PC-9 (cell line): ENCODE measurements at places on chromosomes 6 and 20.

DNA sequence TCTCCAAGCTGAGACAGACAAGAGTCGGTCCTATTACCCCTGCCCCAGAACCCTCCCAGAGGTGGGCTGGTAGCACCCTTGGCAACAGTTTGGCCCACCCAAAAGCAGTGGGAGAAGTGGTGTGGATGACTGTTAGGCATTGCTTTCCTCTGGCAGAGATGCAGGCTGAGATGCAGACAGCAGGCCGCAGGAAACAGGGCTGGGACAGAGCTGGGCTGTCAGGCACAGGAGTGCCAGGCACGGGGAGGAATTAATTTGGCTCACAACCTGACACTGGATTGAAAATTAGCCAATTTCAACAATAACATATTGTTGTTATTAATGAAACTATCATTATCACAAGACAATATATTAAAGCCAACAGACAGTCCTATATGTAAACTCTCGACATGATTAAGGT is 15.7 kb upstream of the SIRT5 start:
- no peak for DNase-seq

DNA sequence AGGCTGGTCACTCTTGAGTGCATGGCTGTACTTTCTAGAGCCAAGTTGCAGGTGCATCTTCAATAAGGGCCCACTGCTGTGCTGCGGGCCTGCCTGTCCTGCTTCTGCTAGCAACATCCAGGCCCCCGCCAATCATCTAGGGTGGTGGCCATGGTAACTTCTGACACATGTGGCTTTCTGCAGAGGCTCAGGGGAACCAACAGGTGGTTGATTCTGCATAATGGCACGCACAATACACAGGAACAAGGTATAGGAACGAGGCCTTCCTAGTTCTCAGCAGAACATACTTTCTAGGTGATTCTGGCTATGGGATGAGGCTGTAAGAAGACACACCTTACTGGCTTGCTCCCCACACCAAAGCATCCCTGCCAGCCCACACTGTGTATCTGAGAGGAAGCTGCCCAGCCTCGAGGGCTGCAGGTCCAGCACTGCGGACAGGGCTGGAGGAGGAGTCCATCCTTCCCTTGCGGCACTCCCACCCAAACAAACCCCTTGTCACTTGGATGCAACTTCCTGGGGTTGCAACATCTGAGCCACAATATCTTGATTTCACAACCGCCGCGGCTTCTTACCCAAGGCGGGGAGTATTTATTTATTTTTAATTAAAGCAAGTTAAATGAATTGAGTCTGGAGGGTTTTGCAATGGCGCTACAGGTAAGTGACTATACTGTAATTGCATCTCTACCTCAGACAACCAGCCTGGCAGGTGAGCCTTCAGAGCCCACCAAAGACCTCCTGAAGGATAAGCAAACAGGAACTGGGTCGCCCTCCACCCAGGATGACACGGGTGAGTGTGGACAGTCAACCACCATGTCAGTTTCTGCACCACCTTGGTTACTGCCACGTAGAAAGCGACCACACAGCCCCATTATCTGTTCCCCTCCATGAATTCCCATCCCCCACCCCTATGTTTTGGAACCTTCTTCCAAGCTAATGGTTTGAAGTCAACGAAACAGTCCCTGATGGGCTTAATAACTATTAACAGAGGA is 49.6 kb downstream of the SULF2 start:
- DNase-seq = no peak

DNA sequence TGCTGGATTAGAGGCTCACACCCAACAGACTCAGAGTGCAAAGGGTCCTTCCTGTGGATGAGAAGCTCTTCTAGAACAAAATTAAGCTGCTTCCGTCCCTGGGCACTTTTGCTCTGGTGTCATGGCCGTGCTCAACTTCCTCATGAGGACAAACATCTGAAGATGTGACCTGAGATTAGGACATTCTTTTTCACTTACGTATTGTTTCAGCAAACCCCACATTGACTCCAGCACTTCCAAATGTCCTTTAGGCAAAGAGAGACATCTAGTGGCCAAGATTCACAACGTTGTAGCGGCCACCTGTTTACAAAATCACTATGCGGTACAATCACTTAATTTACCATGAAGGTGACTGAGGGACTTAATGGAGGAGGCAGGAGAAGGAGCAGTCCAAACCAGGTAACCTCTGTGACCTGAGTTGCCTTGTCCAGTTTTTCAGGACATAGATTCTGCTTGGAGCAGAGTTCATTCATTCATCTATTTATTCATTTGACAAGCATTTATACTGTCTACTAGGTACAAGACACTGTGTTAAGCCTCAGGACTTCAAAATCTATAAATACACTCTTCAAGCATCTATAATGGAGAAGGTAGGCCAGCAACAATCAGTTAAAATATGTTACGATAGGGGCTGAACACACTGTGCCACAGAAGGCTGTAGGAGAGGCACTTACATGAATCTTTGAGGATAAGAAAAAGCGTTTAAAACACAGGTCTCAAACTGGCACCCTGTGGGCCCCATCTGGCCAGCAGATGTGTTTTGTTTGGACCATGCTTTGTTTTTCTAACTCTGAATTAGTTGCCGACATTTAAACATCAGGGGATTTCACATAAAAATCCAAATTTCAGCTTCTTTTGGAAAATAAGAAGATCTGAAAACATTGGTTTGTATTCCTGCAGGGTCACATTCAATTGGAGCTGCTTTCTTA is 5.6 kb upstream of the ADGRF1 start:
- DNase-seq = peak; percentile 72

DNA sequence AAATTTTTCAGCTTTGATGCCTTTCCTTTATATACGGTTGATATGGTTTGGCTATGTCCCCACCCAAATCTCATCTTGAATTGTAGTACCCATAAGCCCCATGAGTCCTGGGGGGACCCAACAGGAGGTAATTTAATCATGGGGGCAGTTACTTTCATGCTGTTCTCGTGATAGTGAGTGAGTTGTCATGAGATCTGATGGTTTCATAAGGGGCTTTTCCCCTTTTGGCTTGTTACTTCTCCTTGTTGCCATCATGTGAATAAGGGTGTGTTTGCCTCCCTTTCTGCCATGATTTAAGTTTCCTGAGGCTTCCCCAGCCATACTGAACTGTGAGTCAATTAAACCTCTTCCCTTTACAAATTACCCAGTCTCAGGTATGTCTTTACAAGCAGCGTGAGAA is 66.8 kb downstream of the ARHGAP18 start:
- no peak for DNase-seq

DNA sequence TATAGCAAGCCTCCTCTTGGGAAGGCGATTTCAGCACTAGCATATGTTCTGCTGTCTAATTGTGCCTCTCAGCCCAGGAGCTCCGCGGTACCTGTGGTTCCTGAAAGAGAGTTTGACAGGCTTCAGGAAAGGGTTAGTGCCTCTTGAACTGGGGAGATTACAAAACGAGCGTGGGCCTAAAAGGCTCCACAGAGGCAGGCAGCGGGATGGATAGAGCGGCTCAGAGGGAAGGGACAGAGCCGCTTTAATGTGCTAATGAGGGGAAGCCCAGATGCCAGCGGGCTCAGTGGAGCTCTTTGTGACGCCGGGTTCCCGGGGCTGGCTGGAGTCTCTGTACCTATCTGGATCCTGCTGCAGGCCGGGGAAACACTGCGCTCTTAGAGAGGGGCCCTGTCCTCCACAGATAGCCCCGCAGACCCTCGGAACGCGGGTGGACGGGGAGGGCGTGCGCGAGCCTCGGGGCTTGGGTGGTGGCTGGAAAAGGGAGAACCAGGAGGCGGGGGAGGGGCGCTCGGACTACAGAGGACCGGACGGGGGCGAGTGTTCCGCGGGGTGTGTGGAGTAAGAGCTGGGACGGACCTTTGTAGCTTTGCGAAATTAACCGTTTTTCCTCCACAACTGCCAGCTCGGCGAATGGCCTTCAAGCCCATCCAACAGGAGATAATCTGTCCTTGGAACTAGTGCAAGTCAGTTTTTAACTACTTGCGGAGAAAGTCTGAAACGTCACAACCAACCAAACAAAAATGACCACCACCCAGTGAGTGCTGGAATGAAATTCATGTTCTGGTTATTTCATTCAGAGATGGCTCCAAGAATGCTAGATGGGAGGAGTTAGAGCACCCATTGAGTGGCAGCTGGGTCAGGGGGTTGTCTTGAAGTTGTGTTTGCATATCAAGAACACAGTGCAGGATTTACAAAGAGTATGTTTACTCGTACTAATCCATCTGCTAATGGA is 13.0 kb downstream of the SLC35F1 start:
- no peak for DNase-seq

GRCh38 chr6:1131285-1132079 is 180.4 kb upstream of the FOXQ1 start:
- no peak for DNase-seq

GRCh38 chr6:88490195-88490907 is 324.2 kb upstream of the CNR1 start:
- no peak for DNase-seq

GRCh38 chr6:116278854-116279231 is 887 bp downstream of the TSPYL1 start:
- no peak for DNase-seq

DNA sequence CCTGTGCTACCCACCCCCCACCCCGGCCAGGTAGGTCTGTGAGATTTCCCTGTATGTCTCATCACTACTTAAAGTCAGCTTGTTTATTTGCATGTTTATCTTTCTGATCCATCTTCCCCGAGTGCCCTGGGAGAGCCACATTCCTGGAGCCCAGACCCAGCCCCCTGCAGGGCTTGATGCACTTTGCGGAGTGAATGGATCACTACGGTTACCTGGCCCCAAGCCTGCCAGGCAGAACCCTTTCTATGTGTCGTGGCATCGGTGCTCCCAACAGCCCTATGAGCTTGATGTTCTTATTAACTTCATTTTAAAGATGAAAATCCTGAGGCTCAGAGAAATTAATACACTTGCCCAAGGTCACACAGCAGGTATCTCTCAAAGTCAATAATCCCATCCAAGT is 13.6 kb upstream of the SLCO4A1 start:
- DNase-seq = peak; percentile 87

DNA sequence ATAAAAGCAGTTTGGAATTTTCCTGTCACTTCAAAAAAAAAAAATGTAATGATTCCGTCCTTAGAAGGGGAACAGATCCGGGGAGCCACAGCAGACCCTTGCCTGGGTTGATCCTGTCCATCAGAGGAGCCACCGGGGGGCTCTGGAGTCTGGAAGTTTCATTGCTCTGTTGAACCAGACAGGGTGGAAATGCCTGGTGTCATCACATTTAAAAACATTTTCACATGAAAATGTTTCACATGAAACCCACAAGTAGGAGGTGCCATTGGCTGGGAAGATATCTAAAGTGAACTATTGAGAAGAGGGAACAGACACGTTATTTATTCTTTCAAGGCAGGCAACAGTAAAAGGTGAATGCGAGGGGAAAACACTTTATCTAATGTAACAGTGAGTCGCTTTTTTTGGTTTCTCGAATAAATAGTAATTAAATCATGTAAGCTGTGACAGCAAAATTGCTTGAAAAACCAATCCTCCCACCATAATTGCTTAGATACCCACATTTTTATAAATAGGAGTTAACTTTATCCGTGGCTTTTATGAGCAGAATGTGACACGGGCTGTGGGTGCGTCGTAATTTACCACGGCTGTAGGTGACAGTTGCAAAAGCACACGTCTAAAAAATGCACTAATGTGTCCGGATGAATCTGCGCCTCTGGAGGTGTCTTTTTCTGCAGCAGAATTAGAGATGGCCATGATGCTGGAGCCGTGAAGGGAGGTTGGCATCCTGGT is 323.4 kb downstream of the TAF4 start:
- DNase-seq = no peak

- DNase-seq = no peak
Observed at GRCh38 chr20:44109951-44110361, 77.0 kb downstream of the JPH2 start.

DNA sequence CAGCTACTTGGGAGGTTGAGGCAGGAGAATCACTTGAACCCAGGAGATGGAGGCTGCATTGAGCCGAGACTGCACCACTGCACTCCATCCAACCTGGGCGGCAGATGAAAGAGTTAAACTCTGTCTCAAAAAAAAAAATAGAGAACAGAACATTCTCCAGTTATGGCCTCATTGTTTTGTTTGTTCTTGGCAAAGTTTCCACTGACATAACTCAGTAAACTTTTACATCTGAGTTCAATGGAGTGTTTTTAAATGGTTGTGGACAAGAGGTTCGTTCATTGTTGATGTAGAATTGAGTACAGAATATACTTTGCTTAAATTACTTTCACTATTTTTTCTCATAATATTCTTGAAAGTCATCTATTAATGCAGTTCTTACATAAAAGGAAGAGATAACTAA is 42.2 kb upstream of the IFNGR1 start:
- DNase-seq = no peak

GRCh38 chr6:157632821-157633220 is 190.2 kb upstream of the SNX9 start:
- no peak for DNase-seq

DNA sequence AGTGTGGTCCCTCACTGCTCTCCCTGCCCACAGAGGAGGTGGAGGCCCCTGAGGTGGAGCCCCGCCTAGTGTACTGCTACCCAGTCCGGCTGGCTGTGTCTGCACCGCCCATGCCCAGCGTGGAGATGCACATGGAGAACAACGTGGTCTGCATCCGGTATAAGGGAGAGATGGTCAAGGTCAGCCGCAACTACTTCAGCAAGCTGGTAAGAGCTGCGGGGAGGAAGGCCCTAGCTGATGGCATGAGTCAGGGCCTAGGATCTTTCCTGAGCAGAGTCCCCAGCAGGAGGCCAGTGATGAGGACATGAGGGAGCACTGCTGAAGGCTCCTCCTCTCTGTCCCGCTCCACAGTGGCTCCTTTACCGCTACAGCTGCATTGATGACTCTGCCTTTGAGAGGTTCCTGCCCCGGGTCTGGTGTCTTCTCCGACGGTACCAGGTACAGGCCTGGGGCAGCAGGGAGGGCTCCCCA is 11.2 kb downstream of the PCIF1 start:
- peak; percentile 56 for DNase-seq

- DNase-seq = peak; percentile 44
Observed at GRCh38 chr20:25549843-25550477, 35.4 kb downstream of the NINL start.

DNA sequence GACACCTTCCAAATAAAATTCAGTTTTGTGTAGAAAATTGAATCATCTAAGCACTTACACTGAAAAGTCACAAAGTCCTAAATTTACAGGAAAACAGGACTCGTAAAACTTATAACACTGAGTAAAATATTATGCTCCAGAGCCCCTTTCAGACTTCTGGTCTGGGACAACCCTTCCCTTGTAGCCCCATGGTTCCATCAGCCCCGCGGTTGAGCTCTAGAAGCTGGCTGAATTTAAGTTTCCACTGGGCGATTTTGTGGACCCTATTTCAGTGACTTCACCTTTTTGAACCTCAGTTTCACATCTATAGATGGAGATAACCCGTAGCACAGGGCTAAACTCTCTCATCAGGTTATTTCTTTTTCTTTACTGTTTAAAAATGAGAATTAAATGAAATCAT is 117.7 kb upstream of the BACH2 start:
- no peak for DNase-seq
